ENCODE measurements at places on chromosomes 4 and X. TPM values are rescaled to one million over a fixed set of nuclear protein-coding genes. Genes with fewer than 3 reads are reported as not detected.

- DNase-seq = no peak
These were observed 40.1 kb upstream of the SETD7 start for GRCh38 chr4:139596034-139596683.

GRCh38 chrX:13898603-13899002, 81.7 kb upstream of the GPM6B start:
- no peak for DNase-seq

The BEND4 gene
- total RNA-seq = not detected

- no peak for DNase-seq
These were observed 180.8 kb downstream of the SPRY1 start for GRCh38 chr4:123577225-123577906.

The FLNA gene
- 1,164 TPM for total RNA-seq

The ARMCX2 gene
- 77.1 TPM for total RNA-seq

DNA sequence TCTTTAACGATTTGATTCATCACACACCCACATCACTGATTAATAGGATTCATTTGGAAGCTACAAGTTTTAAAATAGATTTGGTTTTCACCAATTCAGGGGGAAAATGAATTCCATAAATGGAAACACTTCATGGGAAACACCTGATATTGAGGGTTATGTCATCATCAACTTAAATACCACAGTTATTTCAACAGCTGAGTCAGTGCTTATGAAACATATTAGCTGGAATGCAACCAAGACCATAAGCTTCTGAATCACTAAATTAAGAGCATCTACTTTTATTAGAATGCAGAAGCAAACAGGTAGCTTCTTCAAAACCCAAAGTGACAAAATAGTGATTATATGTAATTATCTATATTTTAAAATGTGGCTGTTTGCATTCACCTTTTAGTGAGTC, 207.8 kb upstream of the DCAF8L1 start:
- DNase-seq = peak; percentile 17

The MAGEA8 gene
- not detected for total RNA-seq

- DNase-seq = no peak
These were observed 891.4 kb downstream of the CENPC start for GRCh38 chr4:66653937-66654336.

DNA sequence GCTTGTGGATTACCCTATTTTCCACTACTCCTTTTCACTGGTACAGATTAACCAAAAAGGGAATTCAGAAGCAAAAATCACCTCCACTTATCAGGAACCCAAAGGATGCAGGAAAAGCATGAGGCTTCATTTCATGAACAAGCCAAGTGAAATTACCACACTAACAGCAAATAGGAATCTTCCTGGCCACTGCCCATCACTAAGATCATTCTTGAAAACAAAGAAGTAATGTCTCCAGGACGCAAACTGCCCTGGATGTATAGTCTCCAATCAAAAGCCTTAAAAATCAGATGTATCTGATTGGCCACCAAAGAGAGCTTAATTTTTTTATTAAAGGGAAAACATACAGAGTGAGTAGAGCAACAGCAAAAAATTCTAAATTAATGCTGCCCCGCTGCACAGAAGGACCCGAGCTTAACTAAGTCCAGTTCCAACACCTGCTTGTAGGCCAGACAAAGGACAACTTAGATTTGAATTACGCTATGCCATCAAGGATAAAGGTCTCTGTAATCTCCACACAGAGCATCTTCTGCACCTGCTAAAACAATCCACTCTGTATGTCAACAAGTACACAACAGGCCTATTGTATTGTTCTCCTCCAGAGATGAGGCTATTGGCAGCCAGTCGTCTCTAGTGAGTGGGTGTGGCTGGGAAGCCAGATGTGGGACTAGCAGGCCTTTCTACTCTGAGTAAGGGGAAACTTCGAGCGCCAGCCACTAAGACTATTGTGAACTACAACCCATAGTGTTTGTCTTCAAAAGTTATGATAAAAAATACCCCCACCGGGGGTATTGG, 12.4 kb downstream of the ZDHHC9 start:
- DNase-seq = no peak

The KLHL13 gene
- 44.4 TPM for total RNA-seq

GRCh38 chr4:157270108-157270507, 49.6 kb downstream of the GRIA2 start:
- no peak for DNase-seq

DNA sequence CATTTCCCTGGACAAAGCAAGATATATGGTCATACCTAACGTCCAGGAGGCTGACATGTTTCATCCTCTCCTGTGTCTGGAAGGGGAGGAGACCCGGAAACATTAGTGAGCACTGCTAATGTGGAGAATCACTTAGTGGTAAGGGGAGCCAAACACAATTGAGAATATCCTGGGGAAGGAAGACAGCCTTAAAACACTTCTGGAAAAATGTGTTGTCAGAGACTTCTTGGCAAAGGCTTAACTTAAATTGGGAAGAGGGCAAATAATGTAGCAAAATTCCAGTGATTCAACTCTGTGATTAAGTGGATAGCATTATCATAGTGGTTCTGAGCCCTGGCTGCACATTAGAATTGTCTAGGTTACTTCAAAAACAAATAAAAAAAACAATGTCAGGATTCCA, 39.5 kb downstream of the SPARCL1 start:
- DNase-seq = no peak

The TLR2 gene
- total RNA-seq = 0.23 TPM

DNA sequence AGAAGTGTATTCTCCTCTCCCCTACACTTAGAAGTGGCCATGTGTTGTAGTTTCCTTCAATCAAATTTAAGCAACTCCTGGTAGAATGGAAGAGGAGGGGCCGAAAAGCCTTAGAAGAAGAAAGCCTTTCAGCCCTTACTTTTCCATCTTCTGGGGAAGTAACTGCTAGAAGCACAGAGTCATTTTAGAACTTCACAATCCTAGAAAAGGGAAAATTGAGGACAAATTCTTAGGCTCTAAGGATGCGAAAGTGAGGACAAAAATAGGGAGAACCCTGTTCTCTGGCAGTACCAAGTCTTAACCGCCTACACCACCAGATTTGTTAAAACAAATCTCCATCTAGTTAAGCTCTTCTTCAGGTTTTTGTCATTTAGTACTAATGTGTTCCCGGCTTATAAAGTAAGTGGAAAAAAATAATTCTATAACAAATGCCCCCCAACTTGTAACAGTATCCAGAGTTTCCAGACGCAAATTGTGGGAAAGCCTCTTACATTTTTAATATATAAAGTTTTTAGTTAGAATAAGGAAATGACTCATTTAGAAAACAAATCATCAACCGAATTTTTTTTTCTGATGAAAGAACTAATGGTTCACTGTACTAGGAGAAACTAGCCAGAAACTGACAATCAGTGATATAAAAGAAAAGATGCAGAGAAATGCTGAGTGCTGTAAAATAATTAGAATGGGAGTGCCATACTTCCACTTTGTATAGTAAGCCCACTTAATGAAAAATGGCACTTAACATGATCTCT, 76.0 kb downstream of the ARAP2 start:
- no peak for DNase-seq

The UGT2B11 gene
- total RNA-seq = not detected

The ERAS gene
- total RNA-seq = not detected

The SCLT1 gene
- total RNA-seq = 11.0 TPM

The GPRASP1 gene
- not detected for total RNA-seq

Data from Caki2 (cell line).